ENCODE measurements at places on chromosomes 11 and 22. TPM values are rescaled to one million over a fixed set of nuclear protein-coding genes. Genes with fewer than 3 reads are reported as not detected.

DNA sequence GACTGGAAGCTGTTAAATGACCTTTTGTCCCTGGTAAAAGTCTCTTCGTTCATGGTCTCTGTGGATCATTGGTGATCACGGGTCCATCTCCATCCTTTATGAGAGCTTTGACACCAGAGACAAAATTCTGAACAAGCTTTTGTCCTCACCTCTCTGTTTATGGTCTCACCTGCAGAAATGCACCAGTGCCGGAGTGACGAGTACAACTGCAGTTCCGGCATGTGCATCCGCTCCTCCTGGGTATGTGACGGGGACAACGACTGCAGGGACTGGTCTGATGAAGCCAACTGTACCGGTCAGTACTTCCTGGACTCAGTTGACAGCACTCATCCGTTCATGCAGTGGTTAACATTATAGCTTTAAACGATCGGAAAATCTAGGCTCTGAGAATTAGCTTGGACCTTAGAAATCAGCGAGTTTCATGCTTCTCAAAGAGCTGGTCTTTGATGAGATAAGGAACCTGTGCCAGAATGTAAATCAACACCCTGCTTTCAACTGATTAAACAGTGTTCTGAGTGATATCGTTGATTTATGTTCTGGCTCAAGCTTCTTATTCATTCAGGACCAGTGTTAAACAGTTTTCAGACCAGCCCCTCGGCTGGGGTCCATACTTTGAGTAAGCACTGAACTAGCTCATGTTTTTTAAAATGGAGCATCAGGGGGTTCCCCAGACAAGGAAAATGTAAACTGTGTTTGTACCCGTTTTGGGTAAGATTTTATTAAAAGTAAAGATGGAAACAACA, 124.5 kb upstream of the SORL1-AS1 start:
- no peak overlapping the region for H3K4me3 ChIP-seq
- no peak for DNase-seq
- no peak overlapping the region for H3K27ac ChIP-seq
- H3K27me3 ChIP-seq: peaks cover 2% of the 10 kb centered on the region
- H3K4me1 ChIP-seq: peaks cover 11% of the 10 kb centered on the region

HIPK3 gene
- total RNA-seq: 100.0 TPM

- no peak overlapping the region for H3K27ac ChIP-seq
- peaks cover 21% of the 10 kb centered on the region for H3K27me3 ChIP-seq
- DNase-seq: no peak
- H3K36me3 ChIP-seq: no peaks in the 10 kb centered on the region
- H3K4me3 ChIP-seq: no peak overlapping the region
Measured at GRCh38 chr11:68735646-68736045, 15.7 kb downstream of the TESMIN start.

- H3K27ac ChIP-seq: no peak overlapping the region
- no peak overlapping the region for H3K4me3 ChIP-seq
- H3K36me3 ChIP-seq: no peaks in the 10 kb centered on the region
- no peaks in the 10 kb centered on the region for H3K27me3 ChIP-seq
- peaks cover 2% of the 10 kb centered on the region for H3K4me1 ChIP-seq
Measured at GRCh38 chr11:102794382-102794781, 3.6 kb downstream of the MMP1 start.

DNA sequence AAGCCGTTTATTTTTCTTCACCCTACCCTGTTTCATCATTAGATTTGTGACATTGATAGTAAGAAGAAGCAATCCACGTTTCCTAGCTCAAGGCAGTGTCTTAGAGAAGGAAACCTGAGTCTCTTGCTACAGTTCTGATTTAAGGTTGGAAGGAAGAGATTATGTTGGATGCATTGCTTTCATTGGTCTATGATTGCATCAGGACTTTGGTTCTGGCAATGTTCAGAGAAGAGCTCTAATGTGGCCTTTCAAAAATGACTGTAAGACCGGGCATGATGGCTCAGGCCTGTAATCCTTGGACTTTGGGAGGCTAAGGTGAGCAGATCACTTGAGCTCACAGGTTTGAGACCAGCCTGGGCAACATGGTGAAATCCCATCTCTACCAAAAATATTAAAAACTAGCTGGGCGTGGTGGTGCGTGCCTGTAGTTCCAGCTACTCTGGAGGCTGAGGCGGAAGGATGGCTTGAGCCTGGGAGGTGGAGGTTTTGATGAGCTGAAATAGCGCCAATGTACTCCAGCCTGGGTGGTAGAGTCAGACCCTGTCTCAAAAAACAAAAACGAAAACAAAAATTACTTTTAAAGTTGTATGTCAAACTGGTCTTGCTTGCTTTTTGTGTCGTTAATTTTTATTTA, 4.1 kb downstream of the NUCB2 start:
- H3K4me1 ChIP-seq: peaks cover 2% of the 10 kb centered on the region
- DNase-seq: peak; percentile 21
- no peak overlapping the region for H3K27ac ChIP-seq
- H3K36me3 ChIP-seq: no peaks in the 10 kb centered on the region

GRCh38 chr11:18752502-18752901, 26.5 kb upstream of the IGSF22 start:
- H3K27ac ChIP-seq: no peak overlapping the region
- H3K36me3 ChIP-seq: no peaks in the 10 kb centered on the region
- DNase-seq: no peak

ZNRF3 gene
- 1.4 TPM for total RNA-seq

FBLN1 gene
- 11.4 TPM for total RNA-seq

DNA sequence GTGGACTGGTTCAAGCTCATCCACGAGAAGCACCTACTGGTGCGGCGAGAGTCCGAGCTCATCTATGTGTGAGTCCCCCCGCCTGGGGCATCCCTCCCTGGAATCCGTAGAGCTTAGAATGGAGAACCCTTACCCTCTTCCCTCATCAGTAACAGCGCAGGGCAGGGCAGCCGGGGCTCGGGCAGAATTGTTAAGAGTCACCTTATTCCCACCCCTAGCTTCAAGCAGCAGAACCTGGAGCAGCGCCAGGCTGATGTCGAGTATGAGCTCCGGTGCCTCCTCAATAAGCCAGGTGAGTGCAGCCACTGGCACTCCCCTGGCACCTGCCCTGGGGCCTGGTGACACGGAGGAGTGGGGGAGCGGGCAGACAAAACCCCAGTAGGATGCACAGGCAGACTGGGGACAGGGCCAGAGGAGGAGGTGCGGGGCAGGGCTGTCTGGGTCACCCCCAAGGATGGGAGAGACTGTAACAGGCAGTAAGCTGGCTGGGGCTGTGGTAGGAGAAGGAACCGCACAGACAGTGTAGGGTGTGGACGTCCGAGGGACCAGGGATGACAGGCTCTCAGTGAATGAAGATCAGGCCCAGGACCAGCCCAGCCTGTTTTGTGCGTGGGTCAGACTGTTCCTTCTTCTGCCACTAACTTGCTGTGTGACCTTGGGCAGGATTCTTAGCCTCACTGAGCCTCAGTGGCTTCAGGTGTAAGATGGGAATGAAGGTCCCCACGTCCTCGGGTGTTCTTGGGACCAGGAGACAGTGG, 20.4 kb downstream of the C22orf23 start:
- H3K27me3 ChIP-seq: no peaks in the 10 kb centered on the region
- no peak for DNase-seq
- peaks cover 16% of the 10 kb centered on the region for H3K4me1 ChIP-seq
- H3K4me3 ChIP-seq: no peak overlapping the region

- peaks cover 13% of the 10 kb centered on the region for H3K27me3 ChIP-seq
- no peaks in the 10 kb centered on the region for H3K36me3 ChIP-seq
- H3K27ac ChIP-seq: no peak overlapping the region
Measured at GRCh38 chr11:112408517-112408916, 147.9 kb upstream of the PLET1 start.

DNA sequence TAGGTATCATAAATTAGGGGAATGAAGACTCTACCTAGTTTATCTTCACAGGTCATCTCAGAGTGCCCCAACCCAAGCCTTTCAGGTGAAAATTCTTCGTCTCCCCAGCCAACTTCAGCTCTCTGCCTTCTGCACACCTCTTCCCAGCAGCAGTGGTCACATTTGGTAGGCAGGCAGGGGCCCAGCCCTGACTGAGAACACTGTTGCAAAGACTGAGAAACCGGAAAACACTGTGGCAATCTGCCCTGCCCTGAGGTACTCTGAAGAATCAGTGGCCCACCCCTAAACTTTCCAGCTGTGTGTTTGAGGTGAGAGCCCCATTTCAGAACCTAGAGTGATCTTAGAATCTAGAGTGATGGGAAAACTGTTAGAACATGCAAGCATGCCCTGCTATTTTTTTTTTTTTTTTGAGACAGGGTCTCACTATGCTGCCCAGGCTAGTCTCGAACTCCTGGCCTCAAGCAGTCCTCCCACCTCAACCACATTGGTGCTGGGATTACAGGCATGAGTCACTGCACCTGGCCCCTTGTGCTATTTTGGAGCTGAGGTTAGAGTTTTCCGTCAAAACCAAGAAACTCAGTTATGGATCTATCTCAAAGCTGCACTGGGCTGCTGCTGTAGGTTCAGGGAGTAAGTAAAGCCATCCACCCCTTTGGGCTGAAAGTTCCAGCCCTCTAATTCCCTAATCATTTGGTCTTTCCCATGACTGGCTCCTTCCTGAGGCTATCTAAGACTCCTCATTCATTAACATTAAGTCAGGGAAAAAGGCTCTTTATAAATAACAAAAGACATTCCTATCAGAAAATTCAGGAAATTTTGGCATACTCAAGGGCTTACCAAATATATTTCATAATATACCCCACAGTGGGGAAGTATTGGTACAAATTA, 1.7 kb upstream of the LDHA start:
- no peaks in the 10 kb centered on the region for H3K27me3 ChIP-seq
- no peak overlapping the region for H3K27ac ChIP-seq
- peaks cover 9% of the 10 kb centered on the region for H3K36me3 ChIP-seq

DNA sequence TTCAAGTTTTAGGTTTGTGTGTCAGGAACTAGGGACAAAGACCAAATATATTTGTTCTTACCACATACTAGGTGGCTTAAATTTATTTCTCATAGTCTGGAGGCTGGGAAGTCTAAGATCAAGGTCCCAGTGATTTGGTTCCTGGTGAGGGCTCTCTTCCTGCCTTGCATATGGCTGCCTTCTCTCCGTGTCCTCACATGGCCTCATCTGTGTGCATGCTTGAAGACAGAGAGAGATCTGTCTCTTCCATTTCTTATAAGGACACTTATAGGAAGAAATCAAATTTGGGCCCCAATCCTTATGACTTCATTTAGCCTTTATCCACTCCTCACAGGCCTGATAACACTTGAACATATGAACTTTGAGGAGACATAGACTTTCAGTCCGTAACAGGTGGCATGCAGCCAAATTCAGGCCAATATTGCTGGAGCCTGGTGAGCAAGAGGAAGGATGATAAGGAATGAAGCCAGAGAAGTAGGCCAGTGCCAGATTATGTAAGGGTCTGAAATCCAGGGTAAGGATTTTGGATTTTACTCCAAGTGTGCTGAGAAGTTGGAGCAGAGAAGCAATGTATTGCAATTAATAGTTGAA, 35.1 kb downstream of the TTC17 start:
- H3K27me3 ChIP-seq: no peaks in the 10 kb centered on the region
- H3K27ac ChIP-seq: no peak overlapping the region

FXYD6 gene
- total RNA-seq: not detected

DNA sequence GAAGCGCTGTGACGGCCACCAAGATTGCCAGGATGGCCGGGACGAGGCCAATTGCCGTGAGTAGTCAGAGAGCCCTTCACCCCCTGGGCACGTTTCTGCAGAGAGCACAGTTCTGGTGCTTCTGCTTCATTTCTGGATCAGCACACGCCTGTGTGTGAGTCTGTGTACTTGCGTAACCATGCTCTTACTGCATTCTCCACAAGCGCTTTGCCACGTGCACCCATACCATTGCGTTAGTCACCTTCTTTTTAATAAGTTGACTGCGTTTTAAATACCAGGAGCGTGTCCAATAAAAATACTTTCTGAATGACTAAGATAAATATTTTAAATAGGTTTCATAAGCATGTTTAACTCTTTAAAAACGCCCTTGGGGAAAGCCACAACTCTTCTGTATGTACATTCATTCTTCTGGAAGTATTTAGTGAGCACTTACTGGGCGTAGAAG, 143.0 kb upstream of the SORL1-AS1 start:
- peak; percentile 100 for DNase-seq
- no peaks in the 10 kb centered on the region for H3K36me3 ChIP-seq
- H3K4me1 ChIP-seq: peaks cover 23% of the 10 kb centered on the region

DNA sequence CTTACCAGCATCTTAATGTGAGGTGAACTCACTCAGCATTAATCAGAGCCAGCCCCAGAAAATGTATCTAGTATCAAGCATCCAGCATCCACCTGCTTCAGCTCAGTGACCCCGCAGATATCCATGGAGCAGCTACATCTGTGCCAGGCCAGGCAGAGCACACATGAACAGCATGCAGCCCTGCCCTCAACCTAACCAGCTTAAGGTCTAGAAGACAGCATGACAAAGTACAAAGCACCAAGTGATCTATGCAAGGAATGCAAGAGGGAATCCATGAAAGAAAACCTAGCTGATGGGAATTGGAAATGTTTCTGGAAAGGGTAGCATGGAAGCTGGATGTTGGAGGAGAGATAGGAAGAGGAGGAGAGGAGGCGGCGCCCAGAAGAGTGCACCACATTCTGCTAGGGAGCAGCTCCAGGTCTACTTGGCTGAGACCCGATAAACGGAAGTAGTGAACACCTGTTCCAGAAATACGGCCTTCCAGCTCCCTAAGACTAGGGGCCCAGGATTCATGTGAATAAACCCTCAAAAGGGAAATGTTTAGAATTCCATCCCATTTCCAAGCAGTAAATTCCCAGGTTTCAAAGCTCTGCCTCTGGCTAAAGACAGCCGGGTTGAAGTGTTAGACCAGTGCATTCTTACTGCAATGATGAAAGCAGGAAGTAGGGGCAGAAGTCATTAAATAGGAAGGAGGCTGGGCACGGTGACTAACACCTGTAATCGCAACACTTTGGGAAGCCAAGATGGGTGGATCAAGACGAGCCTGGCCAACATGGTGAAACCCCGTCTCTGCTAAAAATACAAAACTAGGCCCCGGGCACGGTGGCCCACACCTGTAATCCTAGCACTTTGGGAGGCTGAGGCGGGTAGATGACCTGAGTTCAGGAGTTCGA, 23.5 kb upstream of the L3MBTL2 start:
- peak; percentile 66 for DNase-seq
- no peak overlapping the region for H3K4me3 ChIP-seq
- H3K36me3 ChIP-seq: peaks cover 30% of the 10 kb centered on the region
- no peaks in the 10 kb centered on the region for H3K27me3 ChIP-seq
- peaks cover 3% of the 10 kb centered on the region for H3K4me1 ChIP-seq

CYTH4 gene
- 0.28 TPM for total RNA-seq

DNA sequence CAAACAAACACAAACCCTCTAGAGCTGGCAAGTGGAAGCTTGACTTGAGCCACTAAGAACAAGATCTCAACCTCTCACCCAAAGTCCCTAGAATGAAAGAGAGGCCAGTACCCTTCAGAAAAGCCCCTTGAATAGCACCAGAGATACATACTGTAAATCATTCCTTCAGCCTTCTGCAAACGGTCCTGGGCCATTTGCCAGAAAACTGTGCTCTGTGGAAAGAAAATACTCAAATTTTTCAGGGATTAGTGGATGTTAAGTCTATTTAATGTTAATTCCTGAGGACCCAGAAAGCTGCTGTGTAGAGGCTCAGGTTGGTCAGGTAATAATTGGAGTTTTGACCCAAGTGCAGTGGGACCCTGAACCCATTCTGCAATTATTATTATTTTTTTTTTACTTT, 16.9 kb downstream of the SERPINH1 start:
- H3K4me1 ChIP-seq: peaks cover 5% of the 10 kb centered on the region
- no peaks in the 10 kb centered on the region for H3K27me3 ChIP-seq
- no peak overlapping the region for H3K4me3 ChIP-seq
- no peak overlapping the region for H3K27ac ChIP-seq
- H3K36me3 ChIP-seq: peaks cover 10% of the 10 kb centered on the region

GRCh38 chr11:26851291-26851690, 129.4 kb upstream of the SLC5A12 start:
- DNase-seq: no peak
- H3K27me3 ChIP-seq: no peaks in the 10 kb centered on the region
- H3K36me3 ChIP-seq: no peaks in the 10 kb centered on the region
- no peak overlapping the region for H3K27ac ChIP-seq

- no peaks in the 10 kb centered on the region for H3K36me3 ChIP-seq
- DNase-seq: peak; percentile 15
- H3K27me3 ChIP-seq: peaks cover 41% of the 10 kb centered on the region
- H3K4me3 ChIP-seq: no peak overlapping the region
Measured at GRCh38 chr22:36998620-36999351, 20.5 kb downstream of the TST start.

HBG2 gene
- not detected for total RNA-seq
